ENCODE measurements at places on chromosomes 1 and 21. TPM values are rescaled to one million over a fixed set of nuclear protein-coding genes. Genes with fewer than 3 reads are reported as not detected.

The BLACAT1 gene
- total RNA-seq, result 0.07 TPM

The CGN gene
- total RNA-seq, result not detected

The TMEM52 gene
- 0.43 TPM for total RNA-seq

The KLHDC7A gene
- total RNA-seq, result not detected

The DIO1 gene
- not detected for total RNA-seq

The ITLN2 gene
- 0.52 TPM for total RNA-seq

Data from smooth muscle cell of the pulmonary artery (primary cell).